Activated naive CD4-positive, alpha-beta T cell treated with anti-CD3 and anti-CD28 coated beads, Interleukin-2, amount 50 U/mL, for 72 hours (primary cell): ENCODE measurements at places on chromosomes 3 and 15.

GRCh38 chr3:194117104-194117845 lies 18.7 kb upstream of the HES1 start:
- no peak for DNase-seq

- DNase-seq = no peak
Observed at GRCh38 chr3:27462228-27462627, 22.0 kb downstream of the SLC4A7 start.

GRCh38 chr3:159077860-159078259 lies 276.0 kb downstream of the MFSD1 start:
- DNase-seq = no peak

DNA sequence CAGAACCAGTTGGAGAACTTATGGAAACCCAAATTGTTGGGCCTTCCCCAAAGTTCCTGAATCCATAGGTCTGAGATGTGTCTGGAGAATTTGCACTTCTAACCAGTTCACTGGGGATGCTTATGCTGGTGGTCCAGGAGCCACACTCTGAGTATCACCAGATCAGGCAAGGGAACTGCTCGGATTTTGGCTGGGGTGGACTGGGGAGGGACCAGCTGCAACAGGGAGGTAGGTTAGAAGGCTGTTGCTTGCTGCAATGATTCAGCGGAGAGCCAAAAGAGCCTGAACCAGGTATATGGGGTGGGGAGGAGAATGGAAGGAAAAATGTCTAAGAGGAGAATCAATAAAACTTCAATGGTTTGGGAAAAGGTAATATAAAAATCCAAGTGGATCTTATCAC lies 45.9 kb upstream of the EPHB1 start:
- DNase-seq = no peak

DNA sequence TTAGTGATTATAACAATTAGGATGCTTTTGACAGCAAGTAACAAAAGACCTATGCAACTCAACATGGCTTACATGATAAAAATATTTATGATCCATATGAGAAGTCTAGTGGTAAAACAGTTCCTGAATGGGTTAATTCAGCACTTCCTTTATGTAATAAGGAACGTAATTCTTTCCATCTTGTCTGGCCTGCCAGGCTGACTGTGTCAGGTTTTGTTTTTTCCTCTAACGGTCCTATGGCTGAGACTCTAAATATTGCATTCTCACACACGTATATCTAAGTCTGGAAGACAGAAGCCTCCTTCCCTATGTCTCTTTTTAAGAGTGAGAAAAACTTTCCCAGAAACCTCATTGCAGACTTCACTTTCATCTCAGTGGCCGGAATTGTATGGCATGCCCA lies 50.6 kb downstream of the DUT start:
- DNase-seq = no peak

DNA sequence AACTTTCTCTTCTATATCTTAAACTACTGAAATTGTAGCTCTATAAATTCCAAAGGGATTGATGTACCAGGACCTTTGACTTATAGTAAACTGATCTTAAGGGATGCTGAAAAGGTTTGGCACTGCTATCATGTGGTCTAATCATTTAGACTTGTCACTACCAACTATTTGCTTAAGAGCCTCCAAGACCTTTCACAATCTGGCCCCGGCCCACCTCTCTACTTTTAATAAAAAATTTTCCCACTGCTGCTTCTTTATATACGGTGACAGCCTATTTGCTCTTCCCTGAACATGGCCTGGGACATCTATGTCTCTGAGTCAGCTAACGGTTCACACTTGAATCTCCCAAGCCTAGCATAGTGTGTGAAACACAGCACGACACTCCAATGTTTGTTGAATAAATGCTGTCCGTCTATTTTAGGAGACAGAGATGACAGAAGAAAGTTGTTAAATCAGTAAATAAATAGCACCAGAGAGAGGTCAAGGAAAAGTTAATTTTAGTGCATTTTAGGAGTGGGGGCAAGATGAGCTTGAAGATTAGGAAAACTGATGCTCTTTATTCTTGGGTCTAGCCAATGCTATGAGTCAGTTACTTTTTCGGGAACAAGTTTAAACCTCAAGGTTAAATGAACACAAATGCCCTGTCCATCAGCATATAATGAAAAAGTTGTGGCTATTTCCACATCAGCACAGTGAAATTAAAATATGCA lies 212.9 kb downstream of the TIGIT start:
- no peak for DNase-seq

DNA sequence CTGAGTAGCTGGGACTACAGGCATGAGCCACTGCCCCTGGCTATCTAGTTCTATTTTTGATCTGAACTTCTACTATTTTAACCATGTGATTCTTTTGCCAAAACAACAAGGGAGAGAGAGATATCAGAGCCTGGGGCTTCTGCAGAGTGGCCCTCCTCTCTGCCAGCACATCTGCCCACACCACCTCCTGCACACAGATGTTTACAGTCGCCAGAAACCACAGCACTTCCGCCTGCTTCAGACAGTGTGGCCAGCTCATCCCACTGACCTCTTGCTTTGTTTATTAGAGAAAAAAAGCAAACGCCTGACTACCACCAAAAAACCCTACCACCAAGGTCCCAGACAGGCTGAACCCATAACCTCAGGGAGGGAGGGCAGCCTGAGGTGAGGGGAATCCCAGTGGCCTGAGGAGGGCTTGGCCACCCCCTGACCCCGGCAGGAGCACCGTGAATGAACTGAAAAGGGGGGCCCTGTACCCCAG lies 85.9 kb upstream of the ABHD2 start:
- DNase-seq = no peak

GRCh38 chr3:49377483-49377882 lies 19.3 kb upstream of the GPX1 start:
- DNase-seq = peak; percentile 38

GRCh38 chr3:159472611-159473010 lies 516.0 kb upstream of the IL12A start:
- no peak for DNase-seq

- DNase-seq = peak; percentile 14
Observed at GRCh38 chr15:65189102-65189740, 4.1 kb upstream of the CLPX start.

DNA sequence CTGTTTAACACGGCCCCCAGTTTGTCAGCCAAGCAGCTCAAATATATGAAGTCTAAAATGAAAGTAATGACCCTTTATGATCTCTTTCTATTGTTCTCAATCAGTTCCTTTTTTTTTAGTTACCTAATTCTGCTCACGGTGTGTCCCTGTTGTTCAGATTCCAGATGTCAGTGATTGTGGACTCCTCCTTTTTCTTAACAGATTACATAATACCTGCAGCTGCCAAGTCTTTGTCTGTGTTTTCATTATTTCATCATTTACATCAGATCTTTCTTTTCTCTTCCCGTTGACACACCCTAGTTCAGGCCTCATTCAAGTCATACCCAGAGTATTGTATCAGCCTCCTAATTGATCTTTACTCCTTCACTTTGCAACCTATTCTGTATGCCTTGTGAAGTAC lies 56.1 kb upstream of the SKIL start:
- DNase-seq = no peak

GRCh38 chr15:49734831-49735508 lies 114.1 kb downstream of the DTWD1 start:
- no peak for DNase-seq

- peak; percentile 72 for DNase-seq
Observed at GRCh38 chr3:16516695-16517481, 3.4 kb upstream of the RFTN1 start.

DNA sequence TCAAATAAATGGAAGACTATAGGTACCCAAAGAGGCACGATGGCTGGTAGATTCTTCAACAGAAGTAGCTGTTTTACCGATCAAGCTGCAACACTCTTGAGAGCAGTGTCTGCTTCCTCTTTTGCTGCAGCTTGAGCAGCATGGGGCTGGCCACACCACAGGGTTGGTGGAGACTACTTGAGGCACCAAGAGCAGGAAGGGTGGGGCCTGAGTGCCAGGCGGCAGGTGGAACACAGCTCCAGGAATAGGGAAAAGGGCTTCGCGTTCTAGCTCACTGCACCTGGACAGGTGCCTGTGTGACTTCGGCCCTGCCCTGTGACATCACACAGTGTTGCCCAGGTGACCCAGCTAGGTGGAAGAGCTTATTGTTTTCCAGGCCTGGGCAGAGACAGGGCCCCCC lies at the start of gene CCDC33:
TSS of gene CCDC33 (plus strand) at position 365 of the 400 bp plus-strand sequence. CDS start 394 bp downstream, outside the sequence.
- no peak for DNase-seq
